Stimulated activated CD4-positive, alpha-beta T cell treated with anti-CD3 and anti-CD28 coated beads, TNF-alpha, amount 100 ng/mL, for 4 hours (primary cell): ENCODE measurements at places on chromosomes 4 and X.

GRCh38 chr4:81505726-81506125, 34.0 kb upstream of the RASGEF1B start:
- no peak for DNase-seq

- DNase-seq = no peak
Observed at GRCh38 chr4:8848507-8849265, 23.0 kb downstream of the HMX1 start.

DNA sequence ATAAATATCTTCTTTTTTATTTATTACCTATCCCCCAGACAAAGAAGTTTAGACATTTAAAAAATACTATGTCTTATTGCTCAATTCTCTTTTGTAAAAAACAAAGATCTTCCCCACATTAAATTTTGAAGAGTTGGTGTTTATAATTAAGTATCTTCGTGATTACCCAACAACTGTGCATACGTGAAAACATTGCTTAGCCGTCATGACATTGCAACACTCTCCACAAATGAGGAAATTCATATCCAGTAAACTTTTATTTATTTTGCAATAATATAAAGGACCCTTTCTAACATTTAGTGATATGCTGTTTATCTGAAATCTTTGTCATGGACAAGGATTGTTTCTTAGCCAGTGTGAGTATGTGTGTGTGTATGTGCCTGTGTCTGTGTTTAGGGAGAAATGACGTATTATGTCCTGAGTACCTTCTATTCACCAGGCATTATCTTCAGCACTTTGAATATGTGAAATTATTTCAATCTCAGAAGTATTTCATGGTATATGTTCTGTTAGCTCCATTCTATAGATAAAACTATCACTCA, 26.1 kb upstream of the EREG start:
- no peak for DNase-seq

DNA sequence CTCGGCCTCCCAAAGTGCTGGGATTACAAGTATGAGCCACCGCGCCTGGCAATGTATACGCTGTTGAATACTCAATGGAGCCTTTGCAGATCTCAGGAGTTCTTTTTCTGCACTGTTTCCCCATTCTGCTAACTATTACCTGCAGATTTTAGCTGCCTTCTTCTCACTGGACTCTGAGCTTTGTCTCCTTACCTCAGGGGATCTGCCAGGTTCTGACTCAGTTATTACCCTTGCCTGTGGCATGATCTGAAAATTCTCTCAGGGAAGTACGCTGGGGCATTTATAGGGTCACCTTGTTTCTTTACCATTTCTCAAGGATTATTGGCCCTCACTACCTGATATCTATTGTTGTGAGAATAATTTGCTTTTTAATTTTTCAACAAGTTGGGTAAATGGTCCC, 56.6 kb upstream of the MAGED1 start:
- no peak for DNase-seq

GRCh38 chr4:34158878-34159277, 2085.4 kb downstream of the ARAP2 start:
- DNase-seq = no peak

DNA sequence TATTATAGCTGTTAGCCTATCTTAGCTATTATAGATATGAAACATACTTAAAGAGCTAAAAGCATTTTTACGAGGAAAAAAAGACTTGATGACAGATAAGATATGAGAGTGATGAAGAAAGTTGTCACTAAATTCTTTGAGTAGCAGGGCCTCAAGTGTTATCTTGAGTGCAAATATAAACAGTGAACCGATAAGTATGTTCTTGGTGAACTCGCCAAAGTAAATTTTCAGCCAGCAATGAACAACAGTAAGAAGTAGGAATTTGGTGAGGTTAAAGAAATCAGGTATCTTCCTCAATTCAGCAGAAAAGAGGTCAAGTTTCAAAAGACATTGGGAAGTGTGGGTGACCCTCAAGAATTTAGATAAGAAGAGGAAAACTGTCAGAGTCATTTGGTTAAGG, 471.8 kb upstream of the FTHL17 start:
- DNase-seq = no peak

GRCh38 chr4:66558651-66559050, 888.4 kb upstream of the EPHA5 start:
- DNase-seq = no peak

- no peak for DNase-seq
Observed at GRCh38 chr4:84966382-84967242, at the start of gene WDFY3. WDFY3 (minus strand) TSS chr4:84966690; CDS start chr4:84860591, 106,099 bp downstream.

GRCh38 chrX:110924871-110925270, 129.3 kb upstream of the CHRDL1 start:
- DNase-seq = no peak

GRCh38 chr4:20883231-20883630, 183.0 kb downstream of the PACRGL start:
- DNase-seq = no peak

DNA sequence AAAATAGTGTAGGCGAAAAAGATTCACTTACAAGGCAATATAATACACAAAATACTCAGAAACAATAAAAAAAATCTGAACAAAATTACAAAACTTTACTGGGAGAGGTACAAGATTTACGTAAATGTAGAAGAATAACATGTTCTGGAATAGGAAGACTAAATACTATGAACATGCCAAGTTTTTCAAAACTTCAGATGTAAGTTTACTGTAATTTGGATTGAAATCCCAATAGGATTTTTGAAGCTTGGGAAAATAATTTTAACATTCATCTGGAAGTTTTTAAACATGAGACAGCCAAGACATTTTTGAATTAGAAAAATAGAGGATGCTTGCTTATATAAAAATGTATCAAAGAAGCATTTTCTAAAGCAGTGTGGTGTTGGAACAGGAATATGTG, 30.5 kb upstream of the CT83 start:
- DNase-seq = no peak

DNA sequence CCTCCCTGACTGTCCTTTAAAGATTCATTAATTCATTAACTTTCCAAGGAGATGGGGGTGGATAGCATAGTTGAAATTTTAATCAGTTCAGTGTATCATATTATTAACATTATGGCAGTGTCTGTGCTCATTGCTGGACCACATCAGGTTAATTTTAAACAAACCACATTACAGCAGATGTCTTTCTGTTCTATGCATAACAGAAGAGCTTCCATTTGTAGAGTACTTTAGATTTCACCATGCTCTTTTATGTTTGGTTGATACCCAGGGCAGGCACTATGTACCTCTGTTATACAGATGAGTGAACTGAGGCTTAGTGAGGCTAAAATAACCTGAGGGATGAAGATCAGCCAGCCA, 41.1 kb downstream of the AFF2 start:
- DNase-seq = no peak

GRCh38 chrX:43450355-43450754, 205.7 kb upstream of the MAOA start:
- DNase-seq = no peak

- DNase-seq = no peak
Observed at GRCh38 chrX:11557120-11557519, 108.6 kb downstream of the ARHGAP6 start.

DNA sequence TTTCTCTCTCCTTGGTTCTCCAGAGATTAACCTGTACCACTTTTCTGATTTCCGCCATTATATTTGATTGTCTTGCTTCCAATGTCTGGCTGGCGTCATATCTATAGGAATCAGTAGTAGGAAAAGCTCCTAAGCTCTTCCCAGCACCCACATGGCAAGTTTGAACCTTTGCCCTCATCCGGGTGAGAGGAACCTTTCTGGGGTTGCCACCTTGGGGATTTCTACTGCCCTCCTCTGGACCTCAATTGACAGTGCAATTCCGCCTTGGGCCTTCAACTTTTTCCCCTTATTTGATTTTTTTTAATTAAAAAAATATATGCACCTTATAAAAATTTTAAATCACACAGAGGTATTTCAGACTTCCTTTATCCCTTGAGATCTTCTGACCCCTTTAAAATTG, 2.0 kb upstream of the CXorf66 start:
- DNase-seq = no peak

DNA sequence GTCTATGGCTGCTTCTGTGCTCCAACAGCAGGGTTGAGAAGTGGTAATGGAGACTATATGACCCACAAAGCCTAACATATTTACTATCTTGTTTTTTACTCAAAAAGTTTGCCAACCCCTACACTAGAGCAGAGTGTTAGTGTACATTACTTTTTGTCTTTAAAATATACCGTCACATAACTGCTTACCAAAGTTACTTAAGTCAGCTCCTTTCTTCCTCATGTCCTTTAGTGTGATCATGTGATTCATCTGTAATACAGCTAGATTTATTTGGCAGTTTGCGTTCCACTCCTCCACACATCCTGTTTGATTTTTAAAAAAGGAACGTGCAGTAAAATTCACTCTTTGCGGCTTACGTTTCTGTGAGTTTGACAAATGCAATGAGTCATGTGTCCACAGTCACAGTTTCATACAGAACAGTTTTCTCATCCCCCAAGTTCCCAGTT, 162.4 kb upstream of the GPRIN3 start:
- no peak for DNase-seq

DNA sequence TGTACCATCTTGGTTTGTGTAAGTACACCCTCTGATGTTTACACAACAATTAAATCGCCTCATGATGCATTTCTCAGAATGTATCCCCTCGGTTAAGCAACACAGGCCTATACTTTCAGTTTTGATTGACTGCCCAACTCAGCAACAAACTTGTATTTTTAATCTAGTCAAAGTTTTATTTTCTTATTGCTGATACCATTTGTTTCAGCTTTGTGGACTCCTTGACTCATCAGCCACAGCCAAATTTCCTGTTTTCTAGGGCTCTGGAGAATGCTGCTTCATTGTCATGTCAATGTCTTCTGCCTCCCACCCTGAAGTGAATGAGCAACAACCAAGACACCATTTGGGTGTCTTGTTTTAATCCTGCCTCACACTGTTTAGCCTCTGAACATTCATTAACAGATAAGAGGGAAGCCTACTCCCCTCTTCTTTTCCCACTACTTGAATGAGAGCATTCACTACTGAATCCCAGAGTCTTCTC, 14.0 kb downstream of the BBS12 start:
- DNase-seq = no peak

- DNase-seq = no peak
Observed at GRCh38 chrX:154991039-154991438, 31.5 kb downstream of the F8 start.

DNA sequence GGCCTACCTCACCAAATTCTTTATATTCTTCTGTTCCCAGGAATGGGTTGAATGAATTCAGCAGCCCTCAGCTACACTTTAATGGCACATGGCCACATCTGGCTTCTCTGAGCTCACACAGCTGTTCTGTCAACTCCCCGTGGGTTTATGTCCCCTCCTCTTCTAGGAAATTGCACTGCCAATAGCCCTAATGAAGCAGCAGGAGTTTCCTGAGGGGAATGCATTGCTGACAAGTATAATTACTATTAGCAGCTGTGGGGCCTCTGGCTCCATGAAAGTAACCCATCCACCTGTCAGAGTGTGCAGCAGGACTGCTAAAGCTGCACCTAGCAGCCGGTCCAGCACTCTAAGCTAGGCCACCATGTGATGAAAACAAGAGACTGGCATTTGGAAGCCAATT, 50.3 kb downstream of the FTHL17 start:
- no peak for DNase-seq

- no peak for DNase-seq
Observed at GRCh38 chr4:138494116-138494515, 252.0 kb upstream of the SLC7A11 start.

DNA sequence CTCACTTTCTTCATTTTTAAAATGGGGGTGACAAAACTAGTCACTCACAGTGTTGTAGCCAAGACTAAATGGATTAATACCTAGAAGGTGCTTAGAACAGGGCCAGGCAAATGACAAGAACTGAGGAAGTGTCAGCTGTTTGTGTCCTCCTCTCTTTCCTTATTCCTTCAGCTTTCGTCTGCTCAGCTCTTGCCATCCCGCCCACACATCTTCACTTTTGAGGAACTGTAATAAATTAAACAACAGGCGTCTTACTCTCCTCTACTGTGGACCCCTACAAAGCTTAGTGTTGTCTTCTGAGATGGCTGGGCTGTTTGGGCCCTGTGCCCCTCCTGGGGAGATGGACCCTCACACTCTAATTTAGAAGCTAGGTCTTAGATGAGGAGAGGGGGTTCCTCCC, 2.7 kb downstream of the HPSE start:
- DNase-seq = no peak

- no peak for DNase-seq
Observed at GRCh38 chr4:123922847-123923246, 526.3 kb downstream of the SPRY1 start.

DNA sequence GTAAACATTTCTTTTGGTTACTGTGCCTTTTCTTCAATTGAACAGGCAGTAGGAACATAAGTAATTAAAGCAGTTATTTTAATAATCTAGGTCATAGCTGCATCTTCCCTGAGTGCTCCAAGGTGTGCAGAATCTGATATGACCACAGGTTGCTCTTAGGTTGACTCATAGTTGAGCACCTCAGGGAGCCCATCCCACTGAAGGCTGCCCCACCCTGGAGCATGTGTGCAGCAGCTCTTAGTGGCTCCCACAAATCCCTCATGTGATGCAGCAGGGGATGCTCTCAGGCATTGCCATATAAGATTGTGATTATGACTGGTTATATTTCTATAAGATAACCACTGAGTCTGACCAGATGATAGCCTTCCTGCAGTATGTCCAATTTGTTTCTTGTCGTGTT, 72.3 kb downstream of the ZNF518B start:
- DNase-seq = no peak

DNA sequence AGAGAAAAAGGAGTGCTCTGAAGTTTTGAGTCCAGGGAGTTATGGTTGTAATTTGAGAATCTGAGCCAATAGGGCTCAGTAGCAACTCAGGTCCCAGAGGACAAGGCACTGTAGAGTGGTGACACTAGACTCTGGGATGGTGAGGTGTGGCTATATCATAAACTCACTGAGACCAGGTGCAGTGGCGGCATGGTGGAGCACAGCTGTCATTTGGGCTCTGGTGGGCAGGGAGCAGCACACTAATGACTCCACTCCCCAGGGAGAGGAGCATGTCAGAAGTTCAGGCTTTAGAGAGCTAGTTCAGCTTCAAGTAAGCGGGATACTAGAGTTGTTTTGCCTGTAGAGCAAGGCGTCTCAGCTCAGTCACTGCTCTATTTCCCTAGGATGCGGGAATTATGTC, 165.4 kb upstream of the USP38 start:
- DNase-seq = no peak

- no peak for DNase-seq
Observed at GRCh38 chrX:126265116-126265515, 99.0 kb upstream of the DCAF12L2 start.

- no peak for DNase-seq
Observed at GRCh38 chr4:89070041-89070440, 13.1 kb upstream of the FAM13A start.

DNA sequence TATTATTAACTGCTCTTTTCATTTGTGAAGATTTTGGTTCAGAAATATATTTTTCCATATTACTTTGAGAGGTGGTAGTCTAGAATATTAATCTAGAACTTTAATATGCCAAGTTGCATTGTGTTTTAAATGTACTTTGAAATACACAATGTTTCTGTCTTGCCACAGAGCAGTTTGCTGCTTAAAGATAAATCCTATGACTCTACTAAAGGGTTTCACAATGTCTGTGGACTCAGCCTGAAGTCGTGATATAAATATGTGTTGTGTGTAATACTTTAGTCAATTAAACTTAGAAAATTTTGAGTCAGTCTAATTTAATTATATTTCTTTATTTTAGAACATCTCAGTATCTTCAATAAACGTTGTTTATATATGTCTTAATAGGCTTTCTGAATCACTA, 1771.7 kb upstream of the PCDH7 start:
- DNase-seq = no peak

- DNase-seq = no peak
Observed at GRCh38 chr4:116512552-116512951, 572.8 kb downstream of the TRAM1L1 start.

GRCh38 chrX:68666580-68666979, 19.1 kb downstream of the STARD8 start:
- DNase-seq = no peak

GRCh38 chr4:37535872-37536271, 150.3 kb downstream of the RELL1 start:
- DNase-seq = no peak
